H1 (cell line): ENCODE measurements at places on chromosomes 6 and 20. TPM values are rescaled to one million over a fixed set of nuclear protein-coding genes. Genes with fewer than 3 reads are reported as not detected.
A peak's percentile ranks its signal among the peaks of the same experiment; 100 is the strongest.

GRCh38 chr20:49283703-49284625, 6.1 kb upstream of the ZNFX1 start:
- DNase-seq: no peak

DNA sequence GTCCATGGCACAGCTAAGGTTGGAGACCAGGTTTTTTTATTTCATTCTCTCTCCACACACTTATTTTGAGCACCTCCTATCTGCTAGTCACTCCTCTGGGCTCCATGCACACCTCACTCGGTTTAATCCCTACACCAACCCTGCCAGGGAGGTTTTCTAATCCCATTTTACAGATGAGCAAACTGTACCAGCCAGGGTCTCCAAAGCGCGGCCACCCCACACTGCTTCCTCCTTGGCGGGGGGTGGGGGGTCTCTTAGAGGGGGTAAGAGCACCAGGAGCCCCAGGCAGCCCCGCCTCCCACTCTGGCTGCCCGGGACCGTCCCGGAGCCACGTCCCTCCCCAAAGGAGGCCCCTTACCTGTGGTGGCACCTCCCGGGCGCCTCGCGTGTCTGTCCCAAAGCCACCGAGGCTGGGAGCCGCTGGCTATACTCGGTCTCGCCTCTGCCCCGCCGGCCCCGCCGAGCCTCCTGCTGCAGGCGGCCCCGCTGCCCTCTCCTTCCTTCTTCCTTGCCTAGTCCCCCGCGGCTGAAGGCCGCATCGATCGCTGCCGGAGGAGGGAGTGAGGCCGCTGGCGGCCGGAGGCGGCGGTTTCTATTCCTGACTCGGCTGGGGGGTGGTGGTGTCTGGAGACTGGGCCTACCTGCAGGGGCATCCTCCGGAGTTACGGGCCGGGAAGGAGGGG, at the start of gene KCNS1:
KCNS1 (minus strand) TSS at position 565 of the 683 bp plus-strand sequence. CDS start 1,891 bp downstream, outside the sequence.
- peak; percentile 86 for DNase-seq

Gene NSFL1C
- 87.4 and 98.0 TPM in 2 replicates for total RNA-seq

Gene CRISP2
- total RNA-seq: not detected in 2 replicates

Gene PROCR
- total RNA-seq: 19.5 and 21.3 TPM in 2 replicates

DNA sequence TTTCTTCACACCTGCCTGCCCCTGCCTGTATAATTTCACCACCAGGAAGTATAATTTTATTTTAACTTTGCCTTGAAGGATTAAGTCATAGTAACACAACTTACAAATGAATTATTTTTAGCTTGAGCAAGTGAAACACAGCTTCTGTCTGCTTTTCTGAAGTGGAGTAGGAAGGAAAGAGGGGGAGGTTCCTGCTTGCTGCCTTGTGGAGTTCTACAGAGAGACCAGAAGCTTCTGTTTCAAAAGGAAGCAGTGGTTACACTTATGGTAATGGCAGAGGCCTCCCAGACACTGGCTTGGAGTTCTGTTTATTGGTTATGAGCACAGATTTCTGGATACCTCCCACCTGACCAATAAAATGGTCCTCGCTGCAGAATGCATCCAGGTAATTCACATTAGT, 159.6 kb downstream of the TMEM200A start:
- DNase-seq: no peak

GRCh38 chr20:3400260-3401155, 7.0 kb downstream of the DNAAF9 start:
- no peak for DNase-seq

- no peak for DNase-seq
Observed at GRCh38 chr6:159978291-159979135, 9.6 kb downstream of the IGF2R start.

Gene SLC26A8
- 0.56 and 1.1 TPM in 2 replicates for total RNA-seq

GRCh38 chr6:170172392-170172791, 118.5 kb downstream of the DLL1 start:
- no peak for DNase-seq

Gene CALHM6
- 0.93 and 1.1 TPM in 2 replicates for total RNA-seq

Gene FAM83C
- total RNA-seq: not detected in 2 replicates

GRCh38 chr6:166713434-166714186, 86.6 kb upstream of the RPS6KA2 start:
- DNase-seq: no peak
